ENCODE measurements at places on chromosomes 1 and 21.

DNA sequence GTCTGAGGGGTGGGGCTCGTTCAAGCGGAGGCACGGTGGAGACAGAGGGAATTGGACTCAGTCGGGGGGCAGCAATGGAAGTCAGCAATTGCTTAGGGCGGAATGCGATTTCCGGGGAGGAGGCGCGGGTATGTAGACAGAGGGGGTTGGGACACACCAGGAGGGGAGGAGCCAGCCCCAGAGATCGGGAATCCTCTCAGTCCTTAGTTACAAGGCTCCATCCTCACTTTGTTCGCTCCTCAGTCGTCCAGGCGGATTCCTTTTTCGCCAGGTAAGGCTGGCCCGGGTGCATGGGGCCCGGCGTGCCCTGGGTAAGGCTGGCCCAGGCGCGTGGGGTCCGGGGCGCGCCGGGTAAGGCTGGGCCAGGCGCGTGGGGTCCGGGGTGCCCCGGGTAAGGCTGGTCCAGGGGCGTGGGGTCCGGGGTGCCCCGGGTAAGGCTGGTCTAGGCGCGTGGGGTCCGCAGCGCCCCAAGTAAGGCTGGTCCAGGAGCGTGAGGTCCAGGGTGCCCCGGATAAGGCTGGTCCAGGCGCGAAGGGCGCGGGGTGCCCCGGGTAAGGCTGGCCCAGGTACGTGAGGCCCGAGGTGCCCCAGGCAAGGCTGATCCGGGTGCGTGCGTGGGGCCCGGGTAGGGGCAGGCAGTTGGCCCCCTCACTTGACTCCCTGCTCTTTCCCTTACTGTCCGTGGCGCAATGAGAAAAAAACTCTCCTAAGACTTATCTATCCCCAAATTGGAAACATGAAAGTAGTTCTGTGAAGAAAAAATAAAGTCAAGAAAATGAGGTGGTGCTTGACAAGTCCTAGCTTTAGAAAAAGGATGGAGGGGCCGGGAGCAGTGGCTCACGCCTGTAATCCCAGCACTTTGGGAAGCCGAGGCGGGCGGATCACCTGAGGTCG, at the start of gene L1TD1:
Gene L1TD1, plus strand, starts transcription at position 199 of the 894 bp plus-strand sequence. CDS start 11,780 bp downstream, outside the sequence.
- DNase-seq: no peak

DNA sequence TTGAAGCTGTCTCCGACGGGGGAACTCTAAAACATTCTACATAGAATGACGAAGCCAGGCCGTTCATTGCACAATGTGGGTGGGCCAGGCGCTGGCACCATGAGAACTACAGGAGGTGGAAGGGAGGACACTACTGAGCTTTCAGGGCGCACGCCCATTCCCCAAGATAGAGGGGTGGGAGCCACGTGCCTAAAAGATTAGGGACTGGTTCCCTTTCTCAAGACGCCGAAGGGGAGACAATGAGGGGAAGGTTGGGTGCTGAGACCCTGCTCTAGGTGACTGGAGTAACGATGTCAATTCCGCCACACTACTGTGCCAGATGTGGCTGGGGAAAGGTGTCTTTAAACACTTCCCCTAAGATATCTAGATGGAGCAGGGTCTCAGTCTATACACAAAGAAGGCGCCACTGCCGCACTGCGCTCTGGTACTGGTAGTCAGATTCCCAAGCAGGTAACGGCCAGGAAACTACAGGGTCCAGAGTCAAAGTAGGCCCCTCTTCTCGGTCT, 782 bp downstream of the CSDE1 start:
- no peak for DNase-seq

GRCh38 chr1:226658546-226659125, 80.4 kb downstream of the ITPKB start:
- DNase-seq: no peak

DNA sequence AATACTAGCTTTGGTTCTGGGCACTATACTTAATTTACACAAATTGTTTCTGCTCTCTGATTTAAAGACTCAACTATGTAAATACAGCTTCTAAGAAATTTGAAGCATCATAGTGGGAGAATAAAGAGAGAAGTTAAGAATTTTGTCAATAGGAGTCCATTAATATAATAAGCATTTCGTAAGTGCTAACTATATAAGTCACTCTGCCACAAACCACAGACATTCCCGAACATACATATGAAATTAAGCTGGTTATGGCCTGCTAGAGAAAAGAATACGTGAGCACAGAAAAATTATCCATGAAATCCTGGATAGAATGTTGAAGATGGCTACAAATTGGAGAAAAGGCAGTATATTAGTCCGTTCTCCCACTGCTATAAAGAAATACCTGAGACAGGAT, 526.2 kb downstream of the MRPL39 start:
- DNase-seq: no peak

DNA sequence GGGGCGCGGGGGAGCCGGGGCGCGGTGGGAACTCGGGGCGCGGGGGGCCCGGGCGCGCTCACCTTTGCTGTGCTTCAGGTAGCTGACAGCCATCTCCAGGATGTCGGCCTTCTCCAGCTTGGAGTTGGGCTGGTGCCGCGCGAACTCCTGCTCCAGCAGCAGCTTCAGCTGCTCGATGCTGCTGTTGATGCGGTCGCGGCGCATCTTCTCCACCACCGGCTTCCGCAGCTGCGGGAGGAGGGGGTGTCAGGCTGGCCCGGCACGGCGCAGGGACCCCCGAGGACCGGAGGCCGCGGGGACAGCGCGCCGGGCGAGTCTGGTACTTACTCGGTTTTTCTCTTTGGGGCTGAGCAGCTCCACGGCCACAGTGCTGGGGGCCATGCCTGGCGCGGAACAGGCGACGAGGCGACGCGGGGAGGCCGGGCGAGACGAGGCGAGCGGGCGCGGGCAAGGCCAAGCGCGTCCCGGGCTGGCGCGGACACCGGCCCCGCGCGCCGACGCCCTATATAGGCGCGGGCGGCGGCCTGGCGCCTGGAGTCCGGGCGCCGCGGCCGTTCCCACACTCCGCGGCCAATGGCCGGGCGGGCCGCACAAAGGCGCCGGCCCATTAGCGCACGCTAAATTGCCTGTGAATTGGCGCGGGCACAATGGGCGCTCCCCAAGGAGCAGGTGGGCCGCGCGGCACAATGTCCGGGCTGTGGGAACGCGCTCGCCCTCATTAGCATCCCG, at the start of gene HES5:
Gene HES5, minus strand, starts transcription at position 480 of the 729 bp plus-strand sequence. Its CDS starts 99 bp downstream, at position 381.
- DNase-seq: no peak

DNA sequence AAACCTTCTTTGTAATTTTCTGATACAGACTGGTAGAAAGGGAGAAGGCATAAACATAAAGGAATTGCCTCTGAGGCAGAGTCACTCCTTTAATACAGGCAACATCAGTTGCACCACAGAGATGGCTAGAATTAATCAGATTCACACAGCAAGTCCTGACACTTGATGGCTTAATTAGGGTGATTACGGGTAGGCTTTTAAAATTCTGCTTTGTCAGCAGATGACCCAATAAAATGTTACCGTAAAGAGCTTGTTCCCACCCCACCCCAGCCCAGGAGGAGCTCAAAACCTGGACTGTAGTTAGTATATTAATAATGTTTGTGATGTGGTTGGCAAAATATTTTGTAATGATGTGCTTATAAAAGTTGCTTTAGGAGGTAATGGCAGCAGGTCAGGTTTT, 9.3 kb upstream of the BTG3 start:
- DNase-seq: no peak

- no peak for DNase-seq
Observed at GRCh38 chr21:44455524-44456213, 359 bp downstream of the LRRC3 start.

DNA sequence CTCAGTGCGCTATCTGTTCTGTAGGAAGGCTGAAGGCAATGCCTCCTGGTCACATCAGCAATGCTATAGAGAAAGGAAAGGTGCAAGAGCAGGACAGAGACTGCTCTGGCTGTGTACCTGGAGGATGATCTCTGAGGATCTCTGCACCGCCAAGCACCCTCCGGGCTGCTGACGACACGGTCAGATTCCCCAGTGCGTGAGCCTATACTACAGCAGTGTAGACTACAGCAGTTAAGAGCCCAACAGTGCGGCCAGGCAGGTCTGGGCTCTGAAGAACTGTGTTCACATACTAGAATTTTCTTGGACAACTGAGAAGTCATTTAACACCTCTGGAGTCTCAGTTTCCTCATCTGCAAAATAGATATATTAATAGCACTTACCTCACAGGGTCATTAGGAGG, 39.9 kb downstream of the ITPKB start:
- DNase-seq: no peak

DNA sequence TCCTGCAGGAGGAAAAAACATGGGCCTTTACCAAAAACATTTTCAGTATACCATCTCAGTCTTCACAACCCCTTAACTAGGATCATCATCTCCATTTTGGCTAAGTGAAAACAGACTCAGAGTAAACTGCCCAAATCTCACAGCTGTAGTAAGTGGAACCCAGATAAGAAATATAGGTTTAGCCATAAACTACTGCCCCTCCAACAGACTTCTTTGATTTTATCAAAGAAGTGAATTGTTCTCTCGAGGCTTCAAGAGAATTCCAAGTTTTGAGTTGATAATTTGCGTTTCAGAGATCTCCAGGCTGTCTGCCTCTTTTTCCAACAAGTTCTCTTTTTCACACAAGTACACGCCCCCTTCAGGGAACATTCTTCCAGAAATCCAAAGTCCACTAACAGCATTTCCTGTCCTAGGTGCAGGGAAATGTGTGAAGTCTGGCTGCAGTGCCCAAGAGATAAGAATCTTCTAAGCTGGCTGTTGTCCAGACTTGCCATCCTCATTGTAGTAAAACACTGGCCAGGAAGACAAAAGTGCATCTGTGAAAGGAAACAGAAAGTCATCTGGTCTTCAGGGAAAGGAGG, 30.8 kb downstream of the RNF19B start:
- no peak for DNase-seq

DNA sequence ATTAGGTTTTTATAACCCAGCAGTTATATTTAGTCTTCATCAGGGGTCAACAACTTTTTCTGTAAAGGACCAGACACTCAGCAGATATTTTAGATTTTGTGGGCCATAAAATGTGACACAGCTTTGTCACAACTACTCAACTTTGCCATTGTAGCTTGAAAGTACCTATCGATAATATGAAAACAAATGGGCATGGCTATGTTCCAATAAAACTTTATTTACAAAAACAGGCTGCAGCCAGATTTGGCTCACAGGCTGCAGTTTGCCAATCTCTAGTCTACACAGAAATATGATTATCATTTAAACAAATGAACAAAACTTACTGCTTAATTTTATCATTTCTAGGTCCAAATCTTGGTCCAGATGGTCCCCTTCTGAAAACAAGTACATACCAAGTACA, 23.0 kb downstream of the VAMP4 start:
- no peak for DNase-seq

GRCh38 chr21:14543983-14544382, 2.1 kb downstream of the SAMSN1 start:
- no peak for DNase-seq

DNA sequence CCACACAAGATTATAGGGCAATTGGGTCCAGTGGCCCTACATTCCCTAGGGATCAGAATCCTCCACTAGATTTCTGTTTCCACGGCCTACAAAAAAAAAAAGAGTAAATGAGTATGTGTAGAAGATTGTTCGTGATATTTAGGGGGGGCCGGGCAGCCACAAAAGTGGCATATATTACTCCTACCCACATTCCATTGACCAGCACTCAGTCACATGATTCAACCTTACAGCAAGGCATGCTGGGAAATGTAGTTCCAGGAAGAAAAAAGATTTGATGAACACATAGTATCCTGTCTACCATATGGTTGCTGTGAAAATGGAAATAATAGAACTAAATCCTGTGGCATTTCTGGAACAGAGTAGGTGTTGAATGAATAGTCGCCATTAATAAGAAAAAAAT, 43.4 kb upstream of the GJB5 start:
- no peak for DNase-seq

DNA sequence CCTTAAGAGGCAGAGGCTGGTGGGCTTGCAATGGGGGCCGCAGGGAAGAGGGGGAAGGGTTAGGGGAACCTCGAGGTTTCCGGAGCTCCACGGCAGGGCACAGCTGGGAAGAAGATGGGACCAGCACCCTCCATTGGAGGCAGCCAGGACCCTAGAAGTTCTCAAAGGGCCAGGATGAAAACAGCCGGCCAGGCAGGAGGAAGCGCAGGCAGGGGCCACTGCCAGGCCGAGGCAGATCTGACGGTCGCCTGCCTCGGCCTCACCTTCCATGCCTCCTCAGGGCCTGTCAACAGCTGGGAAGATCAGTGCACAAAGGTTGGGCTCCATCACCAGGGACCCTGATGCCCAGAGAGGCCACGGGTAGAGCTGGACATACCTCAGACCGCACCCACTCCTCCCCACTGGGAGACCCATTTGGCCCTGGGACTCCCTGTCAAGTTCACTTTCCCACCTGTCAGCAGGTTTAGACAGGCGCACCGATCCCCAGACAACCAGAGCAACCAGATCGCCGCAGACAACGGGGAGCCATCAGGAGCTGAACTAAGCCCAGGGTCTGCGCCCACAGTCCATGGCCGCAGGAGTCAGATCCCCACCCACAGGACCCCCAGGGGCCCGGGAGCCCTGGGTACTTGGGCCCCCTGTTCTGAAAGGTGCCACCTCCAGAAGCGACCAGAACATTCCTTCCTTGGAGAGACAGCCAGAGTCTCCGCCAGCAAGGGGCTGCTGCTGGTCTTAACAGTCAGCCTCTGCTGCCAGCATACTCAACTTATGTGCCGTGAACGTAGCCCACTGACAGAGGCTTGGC, 2.2 kb downstream of the SLC19A1 start:
- DNase-seq: no peak

DNA sequence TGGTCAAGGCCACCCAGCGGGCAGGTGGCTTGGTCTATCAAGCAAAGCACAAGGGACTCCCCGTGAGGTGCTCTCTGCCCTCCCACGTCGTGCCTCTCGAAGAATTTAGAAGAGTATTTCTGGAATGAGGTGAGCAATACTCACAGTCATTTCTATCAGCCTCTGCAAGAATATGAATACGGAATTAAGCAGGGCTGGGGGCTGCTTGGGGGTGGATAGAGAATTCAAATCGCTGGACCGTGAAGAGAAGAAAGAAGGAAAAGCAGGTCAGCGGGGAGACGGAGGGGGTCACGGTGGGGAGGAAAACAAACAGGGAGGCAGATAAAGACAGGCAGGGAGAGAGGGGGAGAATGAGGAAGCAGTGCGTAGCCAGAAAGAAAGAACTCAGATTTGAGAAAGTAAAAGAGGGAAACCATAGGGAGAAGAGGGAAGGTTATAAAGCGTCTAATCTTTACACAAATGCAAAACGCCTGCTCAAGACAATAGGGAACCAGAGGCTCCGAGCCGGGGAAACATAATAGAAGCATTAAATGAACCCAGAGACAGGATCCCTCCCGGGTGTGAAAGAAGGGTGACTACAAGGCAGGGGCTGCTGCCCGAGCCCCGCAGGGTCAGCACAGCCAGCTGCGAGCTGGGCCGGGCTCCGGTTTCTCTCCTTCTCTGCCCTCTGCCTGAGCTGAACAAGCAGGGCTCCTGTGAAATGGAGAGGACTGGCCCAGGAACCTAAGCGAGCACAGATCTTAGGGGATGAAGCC, 2.1 kb upstream of the EDN2 start:
- DNase-seq: no peak
